GM23248 (cell line): ENCODE measurements at places on chromosomes 11 and 22. TPM values are rescaled to one million over a fixed set of nuclear protein-coding genes. Genes with fewer than 3 reads are reported as not detected.

The CDC42BPG gene
- total RNA-seq = not detected in 2 replicates

The UBQLN3 gene
- total RNA-seq = not detected in 2 replicates

The DGAT2 gene
- 7.6 and 10.0 TPM in 2 replicates for total RNA-seq

GRCh38 chr11:61341706-61342105, 8.7 kb downstream of the TKFC start:
- no peak overlapping the region for H3K27ac ChIP-seq
- no peaks in the 10 kb centered on the region for H3K4me1 ChIP-seq
- no peaks in the 10 kb centered on the region for H3K27me3 ChIP-seq
- DNase-seq = no peak
- no peak overlapping the region for H3K4me3 ChIP-seq

GRCh38 chr11:109795234-109795633, 298.0 kb upstream of the ZC3H12C start:
- no peaks in the 10 kb centered on the region for H3K36me3 ChIP-seq
- peak; percentile 15 for DNase-seq

DNA sequence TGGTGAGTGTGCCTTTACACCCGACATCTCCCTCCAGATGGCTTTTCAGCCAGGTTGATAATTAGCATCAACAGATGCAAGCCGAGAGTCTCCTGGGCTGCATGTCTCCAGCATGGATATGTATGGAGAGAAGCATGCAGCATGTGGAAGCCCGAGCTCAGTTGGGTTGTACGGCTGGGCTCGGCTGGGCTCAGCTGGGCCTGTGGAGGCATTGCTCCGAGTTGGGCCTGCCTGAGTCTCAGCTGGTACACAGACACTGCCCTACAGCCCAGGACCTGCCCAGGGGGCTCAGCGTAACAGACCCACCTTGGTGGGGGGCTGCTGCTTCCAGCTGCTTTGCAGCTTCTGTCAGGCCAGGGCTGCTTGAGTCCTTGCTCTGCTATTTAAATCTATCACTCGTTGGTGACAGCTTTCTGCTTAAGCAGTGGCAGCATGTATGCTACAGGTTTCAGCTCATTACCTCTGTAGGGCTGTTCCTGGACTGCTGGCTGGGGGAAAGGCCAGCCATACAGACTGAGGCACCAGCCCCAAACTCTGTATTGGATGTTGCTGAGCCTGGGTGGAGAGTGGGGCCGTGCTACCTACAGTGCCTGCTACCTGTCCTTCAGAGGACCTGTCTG, 115.5 kb downstream of the TEAD1 start:
- no peaks in the 10 kb centered on the region; the same call in 1 of the 2 replicates for H3K36me3 ChIP-seq
- no peak overlapping the region for H3K4me3 ChIP-seq
- no peaks in the 10 kb centered on the region for H3K27me3 ChIP-seq

DNA sequence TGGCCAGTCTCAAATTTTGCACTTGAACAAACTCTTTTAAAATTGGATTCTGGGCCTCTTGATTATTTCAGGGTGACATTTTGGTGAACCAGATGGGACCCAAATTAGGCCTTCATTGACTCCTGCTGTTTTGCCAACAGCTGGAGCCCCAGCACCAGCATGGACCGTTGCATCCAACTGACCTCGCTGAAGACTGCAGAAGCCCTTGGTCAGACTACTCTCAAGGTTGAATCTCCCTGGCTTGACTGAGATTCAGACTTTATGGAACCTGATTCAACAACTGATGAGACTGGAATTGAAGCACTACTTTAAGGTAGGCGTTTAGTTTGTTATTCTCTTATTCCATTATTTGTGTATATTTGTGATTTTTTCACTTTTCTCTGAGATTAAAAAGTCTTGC, 41.7 kb downstream of the NARS2 start:
- no peaks in the 10 kb centered on the region; the same call in 1 of the 2 replicates for H3K36me3 ChIP-seq
- no peak for DNase-seq
- no peaks in the 10 kb centered on the region for H3K4me1 ChIP-seq
- H3K27me3 ChIP-seq = no peaks in the 10 kb centered on the region
- H3K4me3 ChIP-seq = no peak overlapping the region

DNA sequence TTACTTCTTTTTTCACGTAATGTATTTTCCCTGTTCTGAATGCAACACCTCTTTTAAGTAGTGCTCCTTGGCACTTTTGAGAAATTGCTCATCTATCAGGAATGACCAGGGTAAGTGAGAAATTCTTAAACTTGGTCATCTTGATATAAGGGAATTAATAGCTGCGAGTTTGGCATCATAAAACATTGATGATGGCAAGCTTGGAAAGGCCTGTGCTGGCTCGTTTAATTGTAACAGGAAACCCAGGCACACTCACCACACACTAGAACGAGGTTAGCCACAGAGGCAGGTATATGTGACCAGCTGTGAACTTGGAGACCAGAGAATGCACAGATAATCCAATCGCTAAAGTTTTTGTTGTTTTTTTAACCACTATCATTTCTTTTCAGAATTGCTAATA, 24.3 kb downstream of the FAM118A start:
- H3K4me3 ChIP-seq = no peak overlapping the region
- no peak overlapping the region for H3K27ac ChIP-seq
- DNase-seq = peak; percentile 54
- H3K4me1 ChIP-seq = peaks cover 14% of the 10 kb centered on the region
